ENCODE measurements at places on chromosomes 12 and 14.

DNA sequence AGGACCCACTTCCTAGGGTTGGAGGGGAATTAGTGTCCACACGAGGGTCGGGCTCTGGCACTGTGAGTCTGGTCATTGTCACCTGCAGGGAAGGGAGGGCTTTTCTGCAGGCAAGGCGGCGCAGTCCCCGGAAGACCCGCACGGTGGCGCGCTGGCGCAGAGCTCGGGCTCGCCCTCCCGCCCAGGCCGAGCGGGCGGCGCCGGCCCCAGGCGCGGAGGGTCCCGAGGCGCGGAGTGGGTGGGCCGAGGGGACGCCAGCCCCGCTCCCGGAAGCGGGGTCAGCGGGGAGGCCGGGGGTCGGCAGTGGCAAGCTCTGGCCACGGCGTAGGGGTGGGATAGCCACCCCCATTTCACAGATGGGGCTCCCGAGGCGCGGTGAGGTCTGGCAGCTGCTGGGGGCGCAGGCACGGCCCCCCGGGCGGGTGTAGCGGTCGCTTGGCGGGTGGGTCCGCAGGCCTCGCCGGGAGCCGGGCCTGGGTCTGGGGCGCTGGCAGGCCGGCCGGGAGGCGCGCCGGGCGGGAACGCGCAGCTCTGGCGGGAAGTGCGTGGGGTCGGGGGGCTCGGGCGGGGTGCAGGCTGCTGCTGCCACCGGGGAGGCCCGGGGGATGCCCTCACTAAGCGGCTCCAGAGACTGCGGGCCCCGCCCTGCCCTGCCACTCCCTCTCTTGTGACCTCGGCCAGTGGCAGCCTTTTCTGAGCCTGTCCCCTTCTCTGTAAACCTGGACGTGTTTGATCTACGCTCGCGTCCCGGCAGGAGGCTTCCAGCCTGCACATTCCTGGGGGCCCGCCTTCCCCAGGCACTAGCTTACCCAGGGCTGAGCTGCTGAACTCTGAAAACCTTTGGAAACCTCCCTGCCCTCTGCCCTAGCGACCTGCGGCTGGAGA, 46.1 kb downstream of the CYP46A1 start:
- DNase-seq = peak; percentile 70

DNA sequence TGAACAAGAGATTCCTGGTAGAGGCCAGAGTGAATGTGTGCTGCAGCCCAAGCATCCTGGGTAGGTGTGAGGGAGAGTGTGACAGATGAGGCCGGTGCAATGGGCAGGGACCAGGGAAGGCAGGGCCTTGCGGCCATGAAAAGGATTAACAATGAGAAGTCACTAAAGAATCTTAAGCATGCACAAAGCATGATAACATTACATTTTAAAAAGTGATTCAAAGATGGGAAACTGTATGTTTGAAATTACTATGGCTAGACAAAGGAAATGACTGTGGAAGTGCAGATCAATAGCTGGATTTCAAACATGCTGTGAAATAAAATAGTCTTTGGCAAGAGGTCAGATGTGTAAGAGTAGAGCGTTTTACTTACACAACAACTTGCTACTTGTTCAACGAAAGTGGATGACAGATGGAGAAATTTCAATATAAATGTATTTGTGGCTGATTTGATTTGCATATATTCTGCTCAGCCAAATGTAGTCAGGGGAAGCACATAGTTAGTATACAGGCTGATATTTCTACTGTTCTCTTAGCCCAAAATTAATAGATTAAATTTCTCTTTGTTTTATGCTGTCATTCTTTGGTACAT, 175.5 kb downstream of the CCDC59 start:
- DNase-seq = no peak

GRCh38 chr12:40172879-40173278, 51.9 kb upstream of the LRRK2 start:
- no peak for DNase-seq

- no peak for DNase-seq
Measured at GRCh38 chr12:130428116-130428515, 90.4 kb downstream of the PIWIL1 start.

DNA sequence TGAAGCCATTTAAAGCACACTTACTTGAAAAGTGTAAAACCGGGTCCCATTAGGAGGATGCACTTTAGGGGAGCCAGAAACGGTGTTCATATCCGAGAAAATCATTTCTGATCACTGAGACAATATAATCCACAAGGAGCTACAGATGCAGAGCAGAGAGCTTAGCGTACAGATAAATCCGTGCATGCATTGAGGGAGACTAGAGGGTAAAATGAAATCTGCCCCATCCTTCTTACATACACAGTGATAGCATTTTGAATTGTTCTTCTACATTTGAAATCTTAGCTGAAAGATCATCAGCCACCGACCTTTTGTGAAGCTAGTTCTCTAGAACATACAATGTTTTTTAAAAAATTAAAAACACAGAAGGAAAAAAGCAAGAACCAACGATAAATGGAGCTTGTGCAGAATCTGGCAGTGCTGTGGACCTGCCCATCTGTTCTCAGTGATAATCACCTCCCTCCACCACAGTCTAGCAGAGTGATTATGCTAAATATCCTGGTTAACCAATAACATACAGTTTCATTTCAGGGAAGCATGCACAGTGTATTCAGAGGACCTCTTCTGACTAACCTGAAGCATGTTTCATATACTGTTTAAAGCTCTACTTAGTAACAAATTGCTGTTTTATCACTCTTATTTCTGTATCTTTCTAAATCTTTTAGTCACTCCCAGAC, 161.1 kb downstream of the PPFIA2 start:
- DNase-seq = peak; percentile 95

DNA sequence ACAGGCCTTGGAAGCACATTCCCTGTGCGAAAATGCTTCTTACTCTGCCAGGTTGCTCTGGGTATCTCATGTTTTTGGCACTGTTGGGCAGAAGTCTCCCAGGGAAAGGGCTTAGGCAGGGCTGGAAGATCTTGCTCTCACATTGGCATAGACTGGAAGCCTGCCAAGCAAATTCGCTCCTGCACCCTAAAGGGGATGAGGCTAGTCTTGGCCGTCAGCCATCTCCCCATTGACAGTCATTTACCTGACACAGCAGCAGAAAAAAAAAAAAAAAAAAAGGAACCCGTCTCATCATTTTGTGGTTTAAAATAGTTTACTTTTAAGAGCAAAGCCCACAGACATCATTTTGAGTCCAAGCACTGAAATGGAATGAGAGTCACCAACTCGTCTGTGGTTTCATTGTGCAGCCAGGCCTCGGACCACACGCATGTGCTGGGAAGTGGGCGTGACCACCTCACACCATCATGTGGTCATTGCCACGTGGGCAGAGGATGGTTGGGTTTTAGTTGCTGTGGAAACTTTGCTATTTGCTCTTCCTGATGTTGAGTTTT, 84.8 kb downstream of the NRXN3 start:
- no peak for DNase-seq

DNA sequence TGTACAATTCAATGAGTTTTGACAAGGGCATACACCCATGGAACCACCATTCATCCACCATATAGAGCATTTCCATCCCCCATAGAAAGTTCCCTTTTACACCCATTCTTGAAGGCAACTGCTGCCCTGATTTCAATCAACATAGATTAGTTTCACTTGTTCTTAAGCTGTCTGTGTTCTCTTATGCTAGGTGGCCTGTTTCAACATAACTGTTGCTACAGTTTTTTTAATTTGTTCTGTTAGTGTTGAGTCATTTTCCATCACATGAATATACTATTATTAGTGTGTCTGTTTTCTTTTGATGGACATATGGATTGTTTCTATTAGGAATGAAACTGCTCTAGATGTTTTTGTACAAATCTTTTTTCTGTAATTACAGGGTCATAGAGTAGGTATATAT, 123.4 kb downstream of the PTPRQ start:
- no peak for DNase-seq

DNA sequence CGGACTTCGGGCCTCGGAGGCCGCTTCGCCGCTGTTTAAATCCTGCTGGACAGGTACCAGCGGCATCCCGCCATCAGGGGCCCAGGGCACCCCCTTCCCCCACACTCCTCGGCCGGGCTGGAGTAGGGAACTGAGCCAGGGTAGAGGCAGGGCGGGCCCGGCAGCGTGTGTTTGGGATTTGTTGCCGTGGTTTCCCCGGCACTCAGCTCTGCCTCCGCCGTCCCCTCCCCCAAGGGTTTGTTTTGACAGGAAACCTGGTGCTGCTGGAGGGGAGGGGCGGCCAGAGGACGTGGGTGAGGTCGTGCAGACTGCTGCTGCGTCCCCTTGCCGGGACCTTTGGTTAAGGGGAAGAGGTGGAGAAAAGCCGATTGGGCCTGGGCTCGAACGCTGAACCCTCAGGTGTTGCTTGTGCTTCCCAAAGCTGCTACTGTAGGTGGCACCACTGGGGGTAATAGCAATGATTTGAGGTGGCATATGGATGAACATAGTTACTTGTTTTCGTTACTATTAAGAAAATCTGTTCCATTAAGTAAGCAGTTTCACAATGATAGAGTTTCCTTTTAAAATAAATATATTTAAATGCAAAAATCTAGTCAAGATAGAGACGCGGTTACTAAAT, 778 bp downstream of the TCP11L2 start:
- peak; percentile 96 for DNase-seq

- DNase-seq = no peak
Measured at GRCh38 chr12:63845726-63846125, 1.2 kb downstream of the SRGAP1 start.

DNA sequence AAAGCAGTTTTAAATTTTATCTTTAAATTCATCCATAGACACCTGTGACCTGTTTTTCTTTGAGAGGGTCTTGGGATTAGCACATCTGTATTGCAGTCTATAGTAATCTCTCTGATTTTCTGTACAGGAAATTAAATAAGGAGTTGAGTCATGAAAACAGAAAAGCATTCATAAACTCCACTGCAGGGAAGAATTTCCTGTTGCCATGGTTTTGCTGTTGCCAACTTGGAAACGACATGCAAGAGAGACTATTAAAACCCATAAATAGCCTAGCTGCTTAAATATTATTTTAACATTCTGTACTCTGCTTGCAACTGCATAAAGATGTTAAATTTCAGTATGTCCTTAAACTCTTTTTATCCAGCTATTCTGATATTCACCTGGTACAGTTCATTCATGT, 281.0 kb upstream of the RGS6 start:
- no peak for DNase-seq

- DNase-seq = no peak
Measured at GRCh38 chr12:8996682-8997405, 7.5 kb downstream of the KLRG1 start.

DNA sequence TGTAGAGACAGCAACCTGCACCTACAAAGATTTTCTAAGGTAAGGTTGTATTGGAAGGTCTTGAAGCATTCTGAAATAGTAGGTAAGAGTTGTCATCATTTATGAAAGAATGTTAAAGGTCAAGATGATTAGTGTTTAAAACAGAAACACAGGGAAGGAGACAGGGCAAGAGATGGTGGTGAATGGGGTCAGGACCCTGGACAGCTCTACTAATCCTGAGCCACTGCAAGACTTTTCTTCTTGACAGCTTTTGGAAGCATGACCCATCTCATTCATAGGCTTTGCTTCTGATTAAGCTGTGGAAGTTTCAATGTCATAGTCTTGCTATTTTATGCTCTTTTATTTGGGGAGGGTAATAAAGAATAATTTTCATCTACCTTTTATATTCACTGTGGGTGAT, 75.5 kb upstream of the CAND1 start:
- no peak for DNase-seq

- DNase-seq = peak; percentile 47
Measured at GRCh38 chr12:7460375-7461259, 16.7 kb upstream of the CD163L1 start.

GRCh38 chr12:23504641-23505399, 444.6 kb downstream of the SOX5 start:
- DNase-seq = no peak

GRCh38 chr14:91796617-91797347, 64.9 kb upstream of the CATSPERB start:
- DNase-seq = no peak

DNA sequence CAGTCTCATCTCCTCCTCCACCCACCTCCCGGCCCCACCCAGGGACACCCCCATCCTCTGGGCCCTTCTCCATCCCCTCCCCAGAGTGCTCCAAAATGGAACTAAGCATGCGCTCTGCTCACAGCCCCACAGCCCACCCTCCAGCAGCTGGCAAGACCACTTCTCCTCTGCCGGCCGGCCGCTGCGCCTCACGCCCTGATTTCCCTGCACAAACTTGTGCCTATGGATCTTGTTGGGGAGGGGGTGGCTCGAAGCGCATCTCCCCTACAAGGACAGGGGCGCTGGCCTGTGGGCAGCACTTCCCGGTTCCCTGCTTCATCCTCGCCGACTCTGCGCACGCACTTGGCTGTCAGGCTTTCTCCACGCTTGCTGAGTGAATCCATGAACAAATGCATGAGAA, 19.5 kb upstream of the NUDT14 start:
- DNase-seq = no peak

GRCh38 chr12:6053541-6053940, 70.9 kb downstream of the VWF start:
- DNase-seq = no peak

GRCh38 chr12:117037289-117038022, 61.8 kb downstream of the TESC start:
- DNase-seq = no peak
